ENCODE measurements at places on chromosomes 1 and 21.
A peak's percentile ranks its signal among the peaks of the same experiment; 100 is the strongest.

- DNase-seq, result no peak
Observed at GRCh38 chr1:87155648-87156047, 173.0 kb upstream of the LMO4 start.

DNA sequence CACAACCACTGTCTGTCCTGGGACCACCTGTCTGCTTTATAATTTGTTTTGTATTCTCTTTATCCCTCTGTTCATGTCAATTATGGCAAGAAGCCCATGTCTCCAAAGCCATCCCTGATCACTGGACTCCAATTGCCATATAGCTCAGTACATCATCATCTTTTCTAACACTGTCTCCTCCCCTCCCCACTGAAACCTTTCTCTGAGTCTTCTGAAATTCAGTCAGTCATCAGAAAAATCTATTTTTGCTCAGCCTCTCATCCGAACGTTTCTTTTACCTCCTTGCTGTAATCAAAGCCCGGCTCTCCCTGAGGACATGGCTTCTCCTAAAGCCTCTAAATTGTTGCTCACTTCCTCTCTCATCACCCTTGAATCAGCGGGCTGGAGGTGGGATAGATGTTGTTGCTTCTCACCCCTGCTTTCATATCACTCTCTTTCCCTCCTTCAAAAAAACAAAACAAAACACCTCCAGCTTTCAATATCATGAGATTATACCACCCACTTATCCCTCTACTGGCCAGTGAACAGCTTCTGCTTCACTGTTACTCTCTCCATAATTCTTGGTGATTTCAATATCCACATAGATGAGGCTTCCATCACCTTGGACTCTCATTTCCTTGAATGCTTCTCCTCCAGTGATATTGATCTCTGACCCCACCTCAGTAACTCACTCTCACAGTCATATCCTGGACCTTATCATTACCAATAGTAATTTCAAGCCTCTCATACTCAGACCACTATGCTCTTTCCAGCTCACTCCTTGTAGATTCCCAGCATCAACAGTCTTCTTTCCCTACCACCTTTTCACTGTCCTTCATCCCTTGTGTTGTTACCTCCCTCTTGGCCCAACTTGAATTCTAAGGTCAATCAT lies 27.8 kb downstream of the RAB3B start:
- no peak for DNase-seq

- DNase-seq, result no peak
Observed at GRCh38 chr21:44940116-44940631, 345 bp downstream of the SLX9 start.

- peak; percentile 33 for DNase-seq
Observed at GRCh38 chr1:155192346-155193274, 15.1 kb downstream of the THBS3 start.

DNA sequence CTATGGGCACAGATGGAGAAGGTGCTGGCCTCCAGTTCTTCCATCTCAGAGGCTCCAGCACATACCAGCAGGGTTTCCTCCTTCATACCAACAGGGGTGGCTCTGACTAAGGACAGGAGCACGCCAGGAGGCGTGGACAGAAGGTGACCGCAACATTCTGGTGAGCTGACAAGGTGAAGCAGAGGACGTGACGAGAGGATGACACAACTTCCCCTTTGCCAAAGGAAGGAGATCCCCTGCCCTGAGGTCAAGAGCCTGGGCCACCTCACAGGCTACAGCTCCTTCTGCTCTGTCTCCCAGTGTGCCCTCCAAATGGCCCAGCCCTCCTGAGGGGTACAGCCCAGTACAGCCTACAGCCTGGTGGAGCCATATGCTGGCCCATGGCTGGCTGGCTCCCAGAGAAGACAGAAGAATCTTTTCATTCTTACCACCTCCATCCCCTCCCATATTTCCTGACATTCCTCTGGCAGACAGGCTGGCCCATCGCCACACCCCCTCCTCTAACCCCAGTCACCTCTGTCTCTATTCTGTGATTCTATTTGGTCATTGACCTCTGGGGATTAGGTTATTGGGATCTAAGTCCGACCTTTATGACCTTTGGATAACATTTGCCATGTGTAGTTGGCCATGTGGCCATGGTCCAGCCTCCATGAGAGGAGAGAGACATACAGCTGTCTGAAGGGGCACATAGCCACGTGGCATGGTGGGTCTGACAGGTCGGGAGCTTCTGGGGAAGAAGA lies 5.1 kb upstream of the LAMB3 start:
- DNase-seq, result no peak

All from AML-193 (cell line).